ENCODE measurements at places on chromosomes 12 and 14.

DNA sequence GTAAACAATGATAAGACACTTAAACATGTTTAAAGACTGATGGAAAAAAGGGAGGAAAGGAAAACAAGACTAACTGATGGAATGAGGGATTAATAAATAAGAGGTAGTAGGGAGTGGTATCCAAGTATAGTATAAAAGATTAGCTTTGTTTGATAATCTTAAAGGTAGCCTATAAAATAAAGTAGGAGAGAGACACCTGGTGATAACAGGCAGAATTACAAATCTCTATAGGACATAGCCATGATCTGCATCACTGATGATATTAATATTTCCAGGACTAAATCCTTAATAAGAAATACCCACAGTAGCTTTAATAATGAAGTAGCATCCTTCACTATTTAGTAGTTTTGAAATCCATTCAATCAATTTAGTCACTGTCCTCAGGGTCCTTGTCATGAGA, 30.4 kb downstream of the DLGAP5 start:
- no peak for DNase-seq

DNA sequence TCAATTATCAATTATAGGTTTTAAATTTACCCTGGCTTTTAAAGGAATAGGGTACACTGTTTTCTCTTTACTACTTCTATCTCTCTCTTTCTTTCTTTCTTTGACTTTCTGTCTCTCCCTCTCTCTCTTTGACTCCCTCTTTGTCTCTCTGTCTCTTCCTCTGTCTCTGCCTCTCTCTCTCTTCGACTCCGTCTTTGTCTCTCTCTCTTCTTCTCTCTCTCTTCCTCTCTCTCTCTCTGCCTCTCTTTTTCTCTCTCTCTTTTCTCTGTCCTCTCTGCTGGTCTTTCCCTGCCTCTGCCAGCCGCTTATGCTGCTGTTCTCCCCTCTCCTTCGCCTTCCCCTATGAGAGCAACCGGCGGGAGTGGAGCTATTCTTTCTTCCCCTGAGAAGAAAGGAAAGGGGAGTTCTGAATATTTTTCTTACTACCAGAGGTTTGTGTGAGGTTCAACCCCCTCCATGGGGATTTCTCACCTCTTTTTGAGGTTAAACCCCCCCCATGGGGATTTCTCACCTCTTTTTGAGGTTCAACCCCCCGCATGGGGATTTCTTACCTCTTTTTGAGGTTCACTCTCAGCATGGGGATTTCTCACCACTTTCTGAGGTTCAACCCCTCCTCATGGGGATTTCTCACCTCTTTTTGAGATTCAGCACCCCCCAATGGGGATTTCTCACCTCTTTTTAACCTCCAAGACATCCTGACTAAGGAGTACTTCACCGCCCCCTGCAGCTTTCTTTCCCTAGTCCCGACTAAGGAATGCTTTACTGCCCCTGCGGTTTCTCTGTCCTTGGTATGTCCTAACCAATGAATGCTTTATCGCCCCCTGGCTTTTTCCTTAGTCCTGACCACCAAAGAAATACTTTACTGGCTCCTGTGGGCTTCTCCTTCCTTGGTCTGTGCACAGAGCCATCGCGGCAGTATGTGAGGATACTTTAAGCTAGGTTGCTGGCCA, 27.4 kb upstream of the DDHD1 start:
- DNase-seq = no peak

DNA sequence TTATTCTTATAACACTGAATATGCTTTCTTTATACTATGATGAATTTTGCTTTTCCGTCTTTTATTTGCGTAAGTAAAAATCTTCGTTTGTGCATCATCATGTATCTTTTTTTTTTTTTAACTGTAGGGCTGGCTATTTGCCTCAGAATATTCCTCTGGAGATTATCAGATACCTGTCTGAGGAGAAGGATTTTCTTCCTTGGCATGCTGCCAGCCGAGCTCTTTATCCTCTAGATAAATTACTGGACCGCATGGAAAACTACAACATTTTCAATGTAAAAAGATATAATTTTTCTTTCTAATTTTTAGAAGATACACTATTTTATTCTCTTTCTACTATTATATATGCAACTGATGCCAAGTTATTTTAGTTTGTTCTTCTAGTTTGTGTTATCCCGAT, 346.6 kb downstream of the TRHDE start:
- DNase-seq = no peak

DNA sequence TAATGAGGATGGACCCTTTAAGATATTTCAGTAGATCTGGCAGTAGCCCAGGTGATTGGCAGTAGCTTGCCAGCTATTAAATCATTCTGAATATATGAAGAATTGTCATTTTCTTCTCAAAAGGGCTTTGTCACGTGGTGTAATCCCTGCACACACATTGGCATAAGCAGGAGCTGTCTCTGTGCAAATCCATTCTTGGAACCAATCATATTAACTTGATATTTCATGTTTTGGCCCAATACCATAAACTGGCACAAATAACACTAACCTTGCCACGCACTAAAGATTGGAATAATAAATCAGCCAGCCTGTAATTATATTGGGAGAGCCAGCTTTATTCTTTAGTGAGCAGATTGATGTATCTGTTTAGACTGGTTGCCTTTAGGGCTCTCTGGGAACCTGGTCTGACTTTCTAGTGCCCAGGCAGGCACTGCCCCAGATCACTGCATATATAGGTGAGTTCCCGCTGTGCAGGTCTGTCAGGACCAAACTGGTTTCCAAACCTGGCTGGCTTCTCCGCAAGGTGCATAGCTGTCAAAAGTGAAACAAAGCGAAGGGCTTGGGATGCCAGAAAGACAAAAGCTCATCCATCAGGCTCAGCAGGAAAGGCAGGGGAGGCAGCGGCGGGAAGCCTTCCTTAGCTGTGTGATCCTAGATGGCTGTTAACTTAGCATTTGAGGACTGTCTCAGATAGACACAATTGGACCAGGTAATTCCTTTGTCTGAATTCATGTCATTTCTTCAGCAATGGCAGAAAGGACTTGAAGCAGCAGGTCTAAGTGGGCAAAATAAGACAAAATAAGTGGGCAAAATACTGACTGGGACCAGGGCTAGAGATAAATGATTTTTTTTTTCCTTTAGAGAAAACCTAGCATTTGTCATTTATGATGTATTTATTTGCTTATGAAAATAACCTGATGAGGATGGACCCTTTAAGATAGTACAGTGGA, 128.8 kb upstream of the DYRK2 start:
- DNase-seq = peak; percentile 71

- no peak for DNase-seq
Observed at GRCh38 chr12:45327823-45328383, 112.0 kb downstream of the ANO6 start.

GRCh38 chr12:44118946-44119345, 283.1 kb downstream of the TMEM117 start:
- no peak for DNase-seq

DNA sequence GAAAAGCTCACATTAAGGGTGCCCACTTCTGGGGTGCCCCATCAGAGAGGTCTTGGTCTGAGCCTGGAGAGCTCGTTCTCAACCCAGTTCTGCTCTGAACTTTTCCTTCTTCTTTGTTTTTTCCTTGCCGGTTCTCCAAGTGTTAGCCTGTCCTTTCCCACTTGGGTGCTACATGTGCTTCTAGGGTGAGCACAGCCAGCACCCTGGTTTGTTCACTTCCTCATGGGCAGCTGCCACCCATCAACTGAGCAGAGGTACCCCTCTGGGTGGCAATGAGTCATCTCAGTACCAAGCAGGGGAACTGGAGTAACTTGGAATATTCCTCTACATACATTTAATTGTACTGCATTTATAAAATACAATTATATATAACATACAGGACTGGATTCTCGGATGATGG, 3.9 kb upstream of the SYNE3 start:
- no peak for DNase-seq

DNA sequence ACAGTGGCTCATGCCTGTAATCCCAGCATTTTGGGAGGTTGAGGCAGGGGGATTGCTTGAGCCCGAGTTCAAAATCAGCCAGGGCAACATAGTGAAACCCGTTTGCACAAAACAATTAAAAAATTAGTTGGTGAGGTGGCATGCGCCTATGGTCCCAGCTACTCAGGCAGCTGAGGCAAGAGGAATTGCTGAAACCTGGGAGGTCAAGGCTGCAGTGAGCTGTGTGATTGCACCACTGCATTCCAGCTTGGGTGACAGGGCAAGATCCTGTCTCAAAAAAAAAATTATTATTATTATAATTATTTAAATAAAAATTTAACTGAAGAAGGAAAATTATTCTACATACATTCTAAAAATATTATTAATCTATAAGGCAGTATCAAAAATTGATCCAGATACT, 164.1 kb downstream of the ITPR2 start:
- no peak for DNase-seq

DNA sequence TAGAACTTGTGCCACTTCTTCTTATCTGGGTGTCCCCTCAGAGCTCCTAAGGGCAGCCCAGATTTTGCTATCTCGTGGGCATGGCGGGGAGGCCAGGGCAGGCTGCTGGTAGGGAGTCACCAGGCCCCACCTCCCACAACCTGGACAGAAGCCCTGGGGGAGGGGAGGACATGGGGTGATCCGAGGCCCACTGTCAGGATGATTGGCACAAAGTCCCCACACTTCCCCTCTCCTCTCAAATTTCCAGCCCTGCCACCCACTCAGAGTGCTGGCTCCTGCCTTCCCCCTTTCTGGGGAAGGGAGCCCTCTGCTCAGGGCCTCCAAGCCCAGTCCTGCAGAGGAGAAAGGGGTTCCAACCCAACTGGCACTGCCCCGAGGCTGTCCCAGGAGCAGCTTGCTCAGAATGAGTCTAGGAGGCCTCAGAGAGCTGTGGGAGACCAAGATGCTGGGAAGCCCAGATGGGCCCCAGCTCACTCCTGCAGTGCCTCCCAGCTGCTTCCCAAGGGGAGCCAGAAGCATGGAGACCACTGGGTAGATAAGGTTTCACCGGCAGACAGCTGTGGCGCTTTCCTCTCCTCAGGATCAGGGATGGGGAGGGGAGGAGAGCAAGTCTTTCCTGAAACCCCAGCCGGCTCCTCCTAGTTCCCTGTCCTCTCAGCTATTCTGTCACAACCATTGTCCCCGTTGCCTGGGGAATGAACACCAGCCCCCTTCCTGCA, 82.8 kb downstream of the B4GALNT3 start:
- no peak for DNase-seq

GRCh38 chr14:93917141-93917540, 10.0 kb upstream of the FAM181A start:
- no peak for DNase-seq

GRCh38 chr14:96501217-96501739, 904 bp upstream of the PAPOLA start:
- no peak for DNase-seq

- DNase-seq = no peak
Observed at GRCh38 chr14:32005628-32006027, 71.5 kb upstream of the ARHGAP5 start.

DNA sequence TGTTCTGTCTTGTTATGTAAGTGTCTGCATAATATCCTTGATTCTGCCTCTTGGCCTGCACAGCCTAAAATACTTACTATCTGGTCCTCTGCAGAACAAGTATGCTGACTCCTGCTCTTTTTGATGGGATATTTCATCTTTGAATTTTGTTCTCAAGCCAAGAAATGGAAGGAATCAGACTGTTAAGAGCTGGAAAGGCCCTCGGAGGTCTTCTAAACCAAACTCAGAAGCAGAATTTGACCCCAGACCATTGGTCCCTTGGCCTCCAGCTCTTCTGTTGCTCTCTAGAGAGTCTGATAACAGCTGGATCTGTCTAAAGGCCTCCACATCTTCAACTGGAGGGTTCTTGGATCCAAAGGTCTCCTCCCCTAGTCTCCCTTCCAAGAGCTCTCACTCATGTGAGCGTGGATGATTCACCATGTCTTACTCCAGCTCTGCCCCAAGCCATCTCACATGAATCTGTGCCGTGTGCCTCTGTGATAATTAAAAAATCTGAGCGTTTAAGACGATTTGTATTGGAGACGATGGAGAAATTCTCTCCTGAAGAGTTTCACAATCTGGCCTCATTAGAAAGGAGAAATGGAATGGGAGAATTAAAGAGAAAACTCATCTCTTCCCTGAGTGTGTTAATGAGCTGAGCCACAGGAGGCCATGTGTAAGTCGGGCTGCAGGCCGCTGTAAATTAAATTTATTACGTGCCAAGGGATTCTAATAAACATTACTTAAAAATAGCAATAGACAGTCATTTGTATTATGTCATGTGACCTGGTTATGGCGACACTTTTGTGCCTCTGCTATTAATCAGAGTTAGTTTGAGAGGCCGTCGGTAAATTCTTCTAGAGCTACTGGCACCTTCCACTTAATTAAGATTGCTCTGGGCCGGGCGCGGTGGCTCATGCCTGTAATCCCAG, 15.4 kb upstream of the PRIMA1 start:
- no peak for DNase-seq

DNA sequence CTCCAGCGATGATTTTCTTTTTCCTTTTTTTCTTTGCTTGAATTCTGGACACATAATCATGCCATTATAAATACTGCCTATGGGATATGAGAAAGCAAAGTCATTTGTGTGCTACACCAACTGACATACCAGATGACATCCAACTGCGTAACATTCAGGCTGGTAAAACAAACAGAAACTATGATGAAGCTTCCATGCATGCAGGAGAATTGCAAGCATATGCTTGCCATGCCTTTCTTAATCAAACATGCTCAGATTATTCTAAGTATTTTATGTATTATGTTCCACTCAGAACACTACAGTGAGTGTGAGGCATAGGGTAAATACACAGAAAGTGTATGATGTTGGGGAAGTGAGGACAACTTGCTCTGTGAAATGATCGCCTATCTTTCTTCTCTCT, 97.4 kb downstream of the C12orf50 start:
- no peak for DNase-seq

Data from iPS DF 6.9 (cell line).